NT2/D1 (cell line): ENCODE measurements at places on chromosomes 16 and 17.

- no peak for DNase-seq
Measured at GRCh38 chr16:28975158-28975599, 601 bp downstream of the SPNS1 start.

DNA sequence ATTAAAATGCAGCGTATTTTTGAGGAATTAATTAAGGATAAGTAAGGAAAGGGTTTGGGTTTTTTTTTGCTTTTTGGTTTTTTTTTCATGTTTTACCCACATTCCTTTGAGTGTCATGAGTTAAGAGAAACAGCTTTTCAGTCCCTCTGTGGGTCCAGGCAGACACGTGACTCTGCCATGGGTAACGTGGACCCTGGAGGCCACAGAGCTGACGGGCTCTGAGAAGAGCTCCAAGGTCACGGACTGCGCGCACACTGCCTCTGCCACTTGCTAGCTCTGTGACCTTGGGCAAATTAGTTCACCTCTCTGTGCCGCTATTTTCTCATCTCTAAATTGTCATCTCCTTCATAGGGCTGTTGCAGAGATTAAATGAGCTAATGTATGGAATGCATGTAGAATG, 588.2 kb upstream of the CDH11 start:
- no peak for DNase-seq

DNA sequence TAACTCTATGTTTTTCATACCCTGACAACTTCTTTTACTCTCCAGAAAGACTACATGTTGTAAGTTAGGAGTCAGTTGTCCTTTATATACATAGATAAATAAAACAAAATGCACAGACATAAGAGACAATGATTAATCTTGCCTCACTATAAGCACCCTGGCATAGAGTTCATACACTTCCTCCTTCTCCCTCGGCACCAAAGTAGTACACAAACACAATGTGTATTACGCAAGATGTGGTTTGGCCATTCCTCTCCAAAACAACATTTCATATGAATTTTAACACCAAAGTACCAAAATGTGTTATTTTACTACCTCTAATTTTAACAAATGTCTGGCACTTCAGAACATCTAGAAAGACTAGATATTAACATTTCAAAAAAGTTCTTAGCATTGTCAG, 17.2 kb upstream of the SLFN11 start:
- DNase-seq = no peak

DNA sequence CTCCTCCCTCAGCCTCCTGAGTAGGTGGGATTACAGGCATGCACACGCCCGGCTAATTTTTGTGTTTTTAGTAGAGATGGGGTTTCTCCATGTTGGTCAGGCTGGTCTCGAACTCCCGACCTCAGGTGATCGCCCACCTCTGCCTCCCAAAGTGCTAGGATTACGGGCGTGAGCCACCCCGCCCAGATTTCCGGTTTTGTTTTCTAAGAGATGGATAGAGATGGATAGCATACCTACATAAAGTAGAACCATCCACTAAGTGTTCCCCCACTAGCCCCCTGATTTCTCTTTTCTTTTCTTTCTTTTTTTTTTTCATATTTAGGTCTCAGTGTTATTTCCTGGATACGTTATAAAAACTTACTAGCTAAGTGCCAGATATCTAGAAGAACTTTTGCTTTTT, 2.0 kb downstream of the WSB1 start:
- no peak for DNase-seq

DNA sequence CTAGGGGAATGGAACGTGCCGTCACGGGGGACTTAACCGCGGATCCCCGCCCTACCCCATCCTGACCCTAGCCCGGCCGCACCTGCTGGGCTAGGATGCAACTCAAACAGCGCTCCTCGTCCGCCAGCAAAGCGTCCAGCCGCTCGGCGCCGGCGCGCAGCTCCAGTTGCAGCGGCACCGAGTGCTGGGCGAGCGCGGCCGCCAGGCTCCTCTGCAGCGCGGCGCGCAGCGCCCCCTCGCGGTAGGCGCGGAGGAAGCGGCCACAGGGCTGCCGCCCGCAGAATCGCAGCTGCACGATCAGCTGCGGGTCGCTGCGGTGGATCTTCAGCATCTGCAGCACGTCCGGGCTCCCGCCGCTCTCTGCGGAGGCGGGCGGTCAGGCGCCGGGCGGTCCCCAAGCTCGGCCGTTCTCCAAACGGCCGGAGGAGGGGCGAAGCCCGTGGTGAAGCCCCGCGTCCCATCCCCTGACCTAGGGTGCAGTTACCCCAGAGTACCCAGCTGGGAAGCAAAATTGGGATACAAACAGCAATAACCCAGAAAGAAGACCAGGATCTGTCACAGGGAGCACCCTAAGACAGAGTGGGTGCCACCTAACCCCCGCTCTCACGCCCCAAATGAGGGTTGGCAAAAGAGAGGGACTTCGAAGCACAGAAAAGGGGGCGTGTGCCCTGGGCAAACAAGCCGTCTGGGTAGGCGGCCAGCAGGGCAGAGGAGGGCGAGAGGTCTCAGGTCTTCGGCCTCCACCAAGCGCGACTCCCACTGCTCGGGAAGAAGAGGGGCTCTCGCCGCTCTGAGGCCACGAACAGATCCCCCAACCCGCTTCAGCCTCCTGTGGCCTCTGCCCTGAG, 4.2 kb downstream of the TRADD start:
- DNase-seq = peak; percentile 71

GRCh38 chr17:30248786-30249185, 13.3 kb upstream of the SLC6A4 start:
- no peak for DNase-seq

DNA sequence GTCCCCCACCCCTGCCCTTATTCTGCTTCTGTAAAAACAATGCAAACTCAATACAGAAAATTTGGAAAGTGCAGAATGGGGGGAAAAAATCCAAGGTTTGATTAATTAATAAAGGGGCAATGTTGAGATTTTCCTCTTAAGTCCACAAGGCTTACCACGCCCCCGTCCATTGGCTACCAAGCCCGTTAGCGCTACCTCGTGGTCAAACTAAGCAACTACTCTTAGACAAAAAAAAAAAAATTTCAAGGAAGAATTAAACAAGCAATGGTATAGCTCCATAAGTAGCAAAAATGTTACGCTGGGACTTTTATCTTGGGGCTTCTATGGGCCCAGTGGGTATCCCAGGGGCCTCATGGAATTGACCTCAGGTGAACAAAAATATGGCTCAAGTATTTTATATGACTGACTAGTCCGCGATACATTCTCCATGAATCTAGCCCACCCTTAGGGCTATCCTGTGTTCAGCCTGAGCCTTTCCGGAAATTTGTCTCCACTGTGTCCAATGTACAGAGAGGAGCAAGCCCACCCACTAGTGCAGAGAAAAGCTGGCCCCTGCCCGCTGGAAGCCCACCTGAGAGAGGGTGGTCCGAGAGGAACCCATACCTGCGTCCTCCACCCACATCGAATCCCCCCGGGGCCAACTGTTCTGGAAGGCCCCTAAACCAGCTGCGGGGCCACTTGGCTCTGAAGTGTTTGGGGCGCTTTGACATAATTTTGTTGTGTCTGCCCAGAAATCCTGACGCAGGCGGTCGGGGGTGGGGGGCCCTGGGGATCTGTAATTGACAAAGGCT, 19.1 kb upstream of the TEX2 start:
- DNase-seq = peak; percentile 49

- peak; percentile 56 for DNase-seq
Measured at GRCh38 chr17:48995304-48995973, 1.7 kb upstream of the IGF2BP1 start.

- peak; percentile 55 for DNase-seq
Measured at GRCh38 chr17:29615492-29616299, 7.0 kb downstream of the CORO6 start.

DNA sequence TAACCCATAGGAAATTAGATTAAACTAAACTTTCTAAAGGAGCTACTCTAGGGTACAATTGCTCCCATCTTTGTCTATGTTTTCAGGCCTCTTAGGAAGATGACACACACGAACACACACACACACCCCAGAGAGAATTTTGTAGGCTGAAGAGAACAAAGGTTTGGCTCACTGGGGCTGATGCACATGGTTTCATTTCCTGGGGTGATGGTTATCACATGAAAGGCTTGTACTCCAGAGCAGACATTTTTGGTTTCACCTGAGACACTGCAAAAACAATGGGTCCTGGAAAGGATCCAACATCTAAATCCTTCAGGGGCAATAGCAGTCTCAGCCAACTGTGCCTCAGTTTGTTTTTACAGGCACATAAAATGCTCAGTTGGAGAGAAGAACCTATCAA, 62.8 kb downstream of the GRB7 start:
- DNase-seq = no peak

- DNase-seq = no peak
Measured at GRCh38 chr17:37327341-37328090, 48.3 kb upstream of the C17orf78 start.

- DNase-seq = peak; percentile 40
Measured at GRCh38 chr16:16021988-16022682, 72.7 kb downstream of the ABCC1 start.

DNA sequence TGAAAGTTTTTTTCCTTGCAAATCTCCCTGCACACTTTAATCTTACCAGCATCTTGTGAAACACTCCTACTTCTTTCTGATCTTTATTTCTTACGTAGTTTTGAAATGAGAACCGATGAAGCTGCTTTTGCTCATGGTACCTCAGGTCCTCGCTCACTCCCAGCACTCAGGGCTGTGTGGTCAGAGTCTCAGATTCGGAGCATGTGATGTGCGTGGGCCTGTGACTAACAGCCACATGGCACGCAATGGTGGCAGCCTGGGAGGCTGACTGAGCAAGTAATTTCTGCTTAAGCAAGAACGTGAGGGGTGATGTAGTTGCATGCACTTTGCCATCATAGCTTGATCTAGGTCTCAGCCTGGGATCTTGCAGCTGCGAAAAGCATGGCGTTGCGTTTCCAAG, 624.3 kb downstream of the MAF start:
- DNase-seq = no peak

DNA sequence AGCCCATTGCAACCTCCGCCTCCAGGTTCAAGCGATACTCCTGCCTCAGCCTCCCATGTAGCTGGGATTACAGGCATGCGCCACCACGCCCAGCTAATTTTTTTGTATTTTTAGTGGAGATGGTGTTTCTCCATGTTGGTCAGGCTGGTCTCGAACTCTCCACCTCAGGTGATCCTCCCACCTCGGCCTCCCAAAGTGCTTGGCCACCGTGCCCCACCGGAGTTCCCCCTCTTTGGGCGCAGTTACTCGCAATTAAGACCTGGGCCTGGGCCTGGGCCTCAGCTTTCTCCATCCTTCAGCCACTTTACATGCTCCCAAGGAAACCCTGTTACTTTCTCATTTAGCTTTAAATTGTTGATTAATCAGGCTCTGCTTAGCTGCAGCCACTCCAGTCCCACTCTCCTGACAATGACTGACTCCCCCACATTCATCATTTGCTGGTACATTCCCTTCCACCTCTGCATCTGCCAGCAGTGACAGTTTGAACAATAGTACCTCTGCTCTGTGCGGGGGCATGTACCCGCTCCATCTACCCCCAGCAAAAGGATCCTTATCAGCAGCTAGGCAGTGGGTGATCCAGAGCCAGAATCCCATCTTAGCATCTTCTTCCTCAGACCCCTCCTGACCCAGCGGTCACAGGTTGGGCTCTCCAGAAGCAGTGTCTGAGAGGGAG, 47.2 kb upstream of the SLC47A1 start:
- no peak for DNase-seq

DNA sequence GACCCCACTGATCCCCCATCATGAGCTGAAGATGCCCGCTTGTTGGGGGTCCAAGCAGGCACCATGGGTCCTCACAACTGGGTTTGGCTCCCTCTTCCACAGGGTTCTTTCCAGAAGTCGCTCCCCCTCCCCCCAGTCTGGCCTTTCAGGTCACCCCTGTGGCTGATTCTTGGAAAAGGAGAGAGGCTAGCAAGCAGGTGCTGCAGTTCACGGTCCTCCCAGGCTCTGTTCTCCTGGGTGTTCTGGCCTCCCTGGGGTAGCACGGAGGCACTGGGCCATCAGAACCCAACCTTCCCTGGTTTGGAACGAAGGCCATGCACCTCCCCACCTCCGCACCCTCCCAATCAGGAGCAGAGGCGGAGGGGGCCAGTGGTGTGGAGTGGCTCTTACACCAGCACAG, 18.9 kb downstream of the CACNA1G start:
- no peak for DNase-seq

DNA sequence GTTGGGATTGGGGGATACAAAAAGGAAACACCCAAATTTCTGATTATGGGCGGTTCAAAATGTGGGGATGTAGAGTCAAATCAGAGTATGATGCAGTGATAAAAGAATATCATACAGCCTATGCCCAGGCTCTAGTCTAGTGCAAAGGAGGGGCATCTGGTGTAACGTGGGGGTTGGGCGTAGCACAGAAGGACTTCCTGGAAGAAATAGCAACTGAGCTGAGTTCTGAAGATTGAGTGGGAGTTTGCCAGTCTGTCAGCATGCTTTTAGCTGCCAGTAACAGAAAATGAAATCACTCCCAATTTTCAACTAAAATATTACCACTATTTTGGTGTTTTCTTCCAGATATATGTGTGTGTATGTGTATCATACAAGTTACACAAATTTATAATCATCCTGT, 196.9 kb downstream of the SPECC1 start:
- DNase-seq = no peak

GRCh38 chr17:27569257-27569722, 61.7 kb upstream of the LGALS9 start:
- DNase-seq = peak; percentile 25

GRCh38 chr16:8708536-8708935, 34.1 kb downstream of the ABAT start:
- no peak for DNase-seq

DNA sequence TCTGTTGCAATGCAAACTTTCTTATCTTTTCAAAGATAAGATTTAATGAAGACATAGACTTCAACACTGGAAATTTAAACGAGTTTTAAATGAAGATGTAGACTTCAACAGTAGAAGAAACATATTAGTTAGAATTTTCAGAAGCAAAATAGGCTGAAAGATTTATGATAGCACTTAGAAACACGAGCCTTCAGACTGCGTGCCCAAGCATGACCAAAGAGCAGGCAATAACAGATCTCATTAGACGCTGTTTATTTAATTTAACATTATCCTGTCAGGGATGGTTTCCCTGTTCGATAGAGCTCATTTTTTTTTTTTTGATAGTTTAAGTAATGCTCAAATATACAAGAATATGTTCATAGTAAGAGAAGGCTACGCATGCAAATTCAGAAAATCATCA, 604.7 kb upstream of the SOX9 start:
- DNase-seq = no peak

- DNase-seq = no peak
Measured at GRCh38 chr17:10857976-10858375, 20.1 kb upstream of the PIRT start.

DNA sequence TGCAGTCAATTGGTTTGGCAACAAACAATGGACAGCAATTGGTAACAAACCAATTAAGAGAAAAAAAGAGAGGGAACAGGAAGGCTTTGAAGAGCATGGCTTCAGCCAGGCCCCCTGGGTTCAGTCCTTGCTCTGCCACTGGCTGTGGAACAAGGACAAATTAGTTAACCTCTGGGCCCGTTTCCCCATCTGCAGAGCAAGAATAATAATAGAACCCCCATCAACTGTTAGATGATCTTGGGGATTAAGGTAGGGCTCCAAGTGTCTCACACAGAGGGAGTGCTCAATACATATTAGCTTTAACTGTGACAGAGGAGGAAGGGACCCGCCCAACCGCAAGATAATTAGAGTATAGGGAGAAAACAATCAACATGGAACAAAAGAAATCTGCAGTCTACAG, 55.2 kb downstream of the PECAM1 start:
- DNase-seq = peak; percentile 22

GRCh38 chr17:40608061-40608581, 39.5 kb downstream of the SMARCE1 start:
- no peak for DNase-seq

- no peak for DNase-seq
Measured at GRCh38 chr17:64732336-64733006, 70.4 kb upstream of the SMURF2 start.
